ENCODE measurements at places on chromosomes 12 and 14. TPM values are rescaled to one million over a fixed set of nuclear protein-coding genes. Genes with fewer than 3 reads are reported as not detected.

The FOXN4 gene
- not detected for total RNA-seq

The TRPV4 gene
- 2.5 TPM for total RNA-seq

The BHLHE41 gene
- total RNA-seq, result 3.1 TPM

The TC2N gene
- 0.29 TPM for total RNA-seq

The NFATC4 gene
- total RNA-seq, result 108 TPM
